ENCODE measurements at places on chromosomes 2 and 18.

DNA sequence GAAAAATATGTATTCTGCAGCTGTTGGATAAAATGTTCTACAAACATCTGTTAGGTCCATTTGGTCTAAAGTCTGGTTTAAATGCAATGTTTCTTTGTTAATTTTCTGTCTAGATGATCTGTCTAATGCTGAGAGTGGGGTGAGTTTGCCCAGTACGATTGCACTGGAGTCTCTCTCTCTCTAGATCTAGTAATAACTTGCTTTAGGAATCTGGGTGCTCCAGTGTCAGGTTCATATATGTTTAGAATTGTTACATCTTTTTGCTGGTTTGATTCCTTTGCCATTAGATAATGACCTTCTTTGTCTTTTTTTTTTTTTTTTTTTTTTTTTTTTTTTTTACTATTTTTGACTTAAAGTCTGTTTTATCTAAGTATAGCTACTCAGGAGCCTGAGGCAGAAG, 10.4 kb downstream of the GCC2 start:
- DNase-seq = no peak

GRCh38 chr2:238585836-238586821, 159.4 kb downstream of the ASB1 start:
- DNase-seq = no peak

GRCh38 chr2:190468814-190469569, 60.8 kb downstream of the MFSD6 start:
- no peak for DNase-seq

DNA sequence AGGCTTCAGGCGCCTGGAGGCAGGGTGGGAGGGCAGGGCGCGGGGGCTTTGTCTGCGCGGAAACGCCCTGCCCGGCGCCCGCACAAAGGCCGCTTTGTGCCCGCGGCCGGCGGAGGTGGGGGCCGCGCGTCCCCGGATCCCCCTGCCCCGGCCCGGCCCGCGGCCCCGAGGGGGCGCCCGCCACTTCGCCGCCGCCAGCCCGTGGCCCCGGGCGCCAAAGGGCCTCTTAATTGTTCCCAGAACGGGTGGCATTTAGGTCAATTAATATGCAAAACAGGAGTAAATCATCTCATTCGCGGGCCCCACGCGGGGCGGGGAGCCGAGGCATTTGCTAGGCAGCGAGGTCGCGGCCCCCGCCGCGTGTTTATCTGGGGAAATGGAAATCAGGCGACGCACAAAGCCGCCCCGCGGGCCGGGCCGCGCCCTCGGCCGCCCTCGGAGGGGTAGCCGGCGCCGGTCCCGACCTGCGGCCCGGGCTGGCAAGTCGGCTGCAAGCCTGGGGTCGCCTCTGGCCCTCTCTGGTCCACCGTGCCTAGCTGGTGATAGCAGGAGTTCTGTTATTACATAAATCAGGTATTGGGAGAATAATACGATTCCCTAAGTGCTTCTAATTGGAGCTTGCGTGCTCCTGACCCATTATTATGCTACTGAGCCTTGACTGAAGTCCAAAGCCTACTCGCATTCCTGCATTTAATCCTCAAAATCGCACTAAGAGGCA, 148.2 kb upstream of the GLI2 start:
- no peak for DNase-seq

DNA sequence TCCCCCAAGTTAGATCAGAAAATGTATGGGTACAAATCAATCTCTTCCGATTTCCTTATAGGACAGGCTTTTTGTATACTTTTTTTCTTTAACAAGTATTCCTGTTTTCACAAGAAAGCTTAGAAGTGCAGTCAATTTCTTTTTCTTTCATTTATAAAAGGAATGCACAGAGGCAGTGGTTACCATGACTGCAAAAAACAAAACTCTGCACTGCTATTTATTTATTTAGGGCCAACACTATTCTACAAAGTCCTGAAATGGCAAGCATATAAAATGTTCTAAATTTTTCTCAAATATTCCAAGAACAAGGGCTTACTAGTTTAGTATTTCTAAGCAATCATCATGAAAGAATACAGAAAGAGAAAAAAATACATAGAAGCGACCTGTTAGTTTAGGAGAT, 22.2 kb downstream of the ATAD2B start:
- DNase-seq = no peak

Data from activated CD4-positive, CD25-positive, alpha-beta regulatory T cell (primary cell).